ENCODE measurements at places on chromosomes 11 and 22.

GRCh38 chr11:78450866-78451265 lies 33.2 kb upstream of the GAB2 start:
- DNase-seq, result no peak

GRCh38 chr22:21589396-21589795 lies 21.9 kb downstream of the UBE2L3 start:
- no peak for DNase-seq

DNA sequence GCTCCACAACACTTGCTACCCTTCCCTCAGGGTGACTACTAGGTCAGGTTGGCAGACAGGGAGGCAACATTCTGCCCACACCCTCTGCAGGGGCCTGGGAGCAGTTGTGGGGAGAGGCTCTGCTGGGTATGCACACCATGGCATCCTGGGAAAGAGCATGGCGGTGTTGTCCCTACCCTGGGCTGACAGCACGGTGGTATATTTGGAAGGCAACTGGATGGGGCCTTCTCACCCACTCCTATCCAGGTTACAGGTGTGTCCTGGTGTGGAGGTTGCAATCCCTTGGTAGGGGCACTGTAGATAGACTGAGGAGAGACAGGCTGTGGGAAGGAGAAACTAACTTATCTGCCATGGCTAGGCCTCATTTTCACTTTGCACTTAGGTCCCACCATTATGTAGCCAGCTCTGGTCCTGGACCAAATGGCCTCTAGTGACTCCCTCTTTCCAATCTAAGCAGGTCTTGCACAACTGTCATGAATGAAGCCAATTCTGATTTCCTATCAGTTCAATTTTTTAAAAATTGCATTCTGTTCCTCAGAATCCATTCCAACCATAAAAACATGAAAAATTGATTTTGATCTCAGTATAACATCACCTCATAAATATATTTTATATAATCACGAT lies 54.0 kb upstream of the CD44 start:
- no peak for DNase-seq

DNA sequence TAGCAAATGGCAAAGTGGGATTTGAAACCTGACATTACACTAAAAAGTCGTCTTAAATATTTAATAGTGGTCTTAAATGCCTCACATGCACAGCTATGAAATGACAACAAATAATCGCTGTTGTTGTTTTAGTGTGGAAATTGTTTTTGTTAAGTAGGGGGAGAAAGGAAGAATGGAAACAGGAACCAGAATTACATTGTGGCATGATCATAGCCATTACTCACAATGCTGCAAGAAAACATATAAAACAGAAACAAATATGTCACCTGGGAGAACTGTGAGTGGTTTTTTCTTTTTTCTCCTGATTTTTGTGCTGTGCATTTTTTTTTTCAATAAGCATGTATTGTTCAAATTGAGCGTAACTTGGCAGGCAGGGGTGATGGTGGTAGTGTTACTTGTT lies 22.9 kb downstream of the FAM76B start:
- DNase-seq, result no peak

- DNase-seq, result no peak
These were observed 27.1 kb downstream of the KCNJ4 start for GRCh38 chr22:38427940-38428339.

GRCh38 chr22:46275455-46276122 lies 7.8 kb downstream of the TTC38 start:
- DNase-seq, result no peak

- no peak for DNase-seq
These were observed 9.2 kb upstream of the P2RY6 start for GRCh38 chr11:73262851-73263495.

DNA sequence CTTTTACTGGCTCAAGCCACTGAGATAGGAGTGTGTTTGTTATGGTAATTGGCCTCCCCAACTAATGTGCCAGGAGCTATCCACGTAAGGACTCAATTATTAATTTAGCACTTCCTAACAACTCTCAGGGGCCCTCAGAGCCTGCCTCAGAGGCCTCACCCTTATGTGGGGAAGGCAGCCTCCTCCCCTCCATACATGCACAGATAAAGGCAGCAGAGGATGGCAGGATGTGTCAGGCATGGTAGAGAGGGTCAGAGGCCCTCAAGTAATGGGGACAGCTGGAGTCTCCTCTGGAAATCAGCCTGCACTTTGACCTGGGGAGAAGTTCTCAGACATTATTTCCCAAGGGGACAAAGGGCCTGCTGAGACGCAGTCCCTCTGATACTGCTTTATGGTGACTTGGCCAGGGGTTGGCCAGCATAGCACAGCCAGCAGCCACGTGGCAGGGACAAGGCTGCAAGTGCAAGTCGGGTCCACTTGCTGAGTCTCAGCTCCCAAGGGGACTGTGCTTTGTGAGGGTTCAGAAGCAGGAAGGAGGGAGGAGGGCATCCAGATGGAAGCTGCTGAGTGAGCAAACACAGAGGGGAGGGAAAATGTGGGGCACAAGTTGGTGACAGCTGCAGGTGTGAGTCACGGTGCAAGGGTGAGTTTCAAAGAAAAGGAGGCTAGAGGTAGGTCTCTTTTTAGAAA lies 17.0 kb downstream of the MOGAT2 start:
- no peak for DNase-seq

DNA sequence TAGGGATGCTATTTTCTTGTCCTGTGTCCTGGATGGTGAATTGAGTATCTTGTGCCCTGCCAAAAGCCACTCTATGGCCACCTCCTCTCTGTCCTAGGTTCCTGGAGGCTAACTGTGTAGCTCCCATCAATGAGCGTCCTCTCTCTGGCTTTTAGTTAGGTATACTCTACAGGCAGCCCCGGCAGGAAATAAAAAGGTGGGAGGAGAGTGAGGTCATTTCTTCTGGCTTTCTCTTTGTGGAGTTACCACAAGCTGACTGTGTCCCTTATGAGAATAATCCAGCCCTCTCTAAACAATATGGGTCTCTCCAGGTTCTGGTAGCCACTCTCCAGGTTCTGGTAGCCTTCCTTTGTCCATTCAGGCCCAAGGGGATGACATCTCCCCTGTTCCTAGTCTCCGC lies 11.7 kb upstream of the ASPHD2 start:
- no peak for DNase-seq

GRCh38 chr22:21927174-21927823 lies 25.3 kb downstream of the PPM1F start:
- DNase-seq, result no peak

DNA sequence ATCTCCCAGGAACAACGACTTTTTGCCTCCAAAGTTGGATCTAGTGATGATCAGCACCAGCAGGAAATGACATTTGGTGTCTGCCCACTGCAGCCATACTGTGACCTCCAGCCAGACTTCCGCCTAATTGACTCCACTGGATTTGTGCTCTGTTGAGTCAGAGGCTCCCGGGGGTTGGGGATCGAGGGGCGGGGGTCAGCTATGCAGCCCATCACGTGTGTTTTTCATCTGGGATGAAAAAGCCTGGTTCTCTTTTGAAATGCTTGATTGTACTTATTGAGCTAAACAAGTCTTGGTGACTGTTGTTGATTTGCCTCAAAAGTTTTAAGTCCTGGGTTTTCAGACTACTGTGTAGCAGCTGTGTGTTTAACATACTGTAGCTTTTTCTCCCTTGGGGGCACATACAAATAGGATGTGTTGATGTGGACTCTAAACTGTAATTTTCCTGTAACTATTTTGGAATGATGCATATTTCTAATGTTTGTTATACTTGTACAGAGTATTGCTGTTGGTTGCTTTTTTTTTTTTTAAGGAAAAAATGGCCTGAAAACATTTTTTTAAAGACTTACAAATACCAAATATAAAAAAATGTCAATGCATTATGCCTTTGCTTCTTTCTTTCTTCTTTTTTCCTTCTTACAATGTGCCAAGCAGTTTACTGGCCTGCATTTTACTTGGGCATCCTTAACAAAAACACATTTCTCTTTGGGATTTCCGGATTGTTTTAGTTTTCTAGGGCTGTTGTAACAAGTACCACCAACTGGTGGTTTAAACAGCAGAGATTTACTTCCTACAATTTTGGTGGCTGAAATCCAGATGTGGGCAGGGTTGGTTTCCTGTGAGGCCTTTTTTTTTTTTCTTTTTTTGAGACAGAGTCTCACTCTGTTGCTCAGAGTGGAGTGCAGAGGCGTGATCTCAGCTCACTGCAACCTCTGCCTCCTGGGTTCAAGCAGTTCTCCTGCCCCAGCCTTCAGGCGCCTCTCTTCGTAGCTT lies 46.1 kb upstream of the OR4B1 start:
- no peak for DNase-seq

- no peak for DNase-seq
These were observed 11.4 kb upstream of the TBX1 start for GRCh38 chr22:19748991-19749664.

DNA sequence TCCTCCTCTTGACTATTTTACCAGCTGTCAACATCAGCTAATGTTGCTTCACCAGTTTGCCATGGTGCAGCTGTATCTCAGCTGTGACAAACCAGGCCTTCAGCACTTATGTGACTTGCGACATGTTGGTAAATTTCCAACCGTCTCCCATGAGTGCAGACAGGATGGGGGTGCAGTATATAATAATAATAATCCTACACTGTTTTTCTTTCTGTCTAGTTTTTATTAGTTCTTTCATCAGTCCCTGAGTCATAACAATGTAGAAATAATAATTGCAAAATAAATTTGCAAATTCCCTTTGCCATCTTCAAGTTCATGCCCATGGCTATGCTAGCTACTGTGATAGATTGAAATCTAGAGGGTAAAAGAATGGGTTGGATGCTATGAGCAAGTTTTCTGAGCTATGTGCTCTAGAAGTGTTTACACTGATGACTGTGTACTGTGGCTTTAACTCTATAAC lies 4.9 kb downstream of the MMP13 start:
- no peak for DNase-seq

- no peak for DNase-seq
These were observed 988 bp downstream of the BANF1 start for GRCh38 chr11:66003291-66003690.

DNA sequence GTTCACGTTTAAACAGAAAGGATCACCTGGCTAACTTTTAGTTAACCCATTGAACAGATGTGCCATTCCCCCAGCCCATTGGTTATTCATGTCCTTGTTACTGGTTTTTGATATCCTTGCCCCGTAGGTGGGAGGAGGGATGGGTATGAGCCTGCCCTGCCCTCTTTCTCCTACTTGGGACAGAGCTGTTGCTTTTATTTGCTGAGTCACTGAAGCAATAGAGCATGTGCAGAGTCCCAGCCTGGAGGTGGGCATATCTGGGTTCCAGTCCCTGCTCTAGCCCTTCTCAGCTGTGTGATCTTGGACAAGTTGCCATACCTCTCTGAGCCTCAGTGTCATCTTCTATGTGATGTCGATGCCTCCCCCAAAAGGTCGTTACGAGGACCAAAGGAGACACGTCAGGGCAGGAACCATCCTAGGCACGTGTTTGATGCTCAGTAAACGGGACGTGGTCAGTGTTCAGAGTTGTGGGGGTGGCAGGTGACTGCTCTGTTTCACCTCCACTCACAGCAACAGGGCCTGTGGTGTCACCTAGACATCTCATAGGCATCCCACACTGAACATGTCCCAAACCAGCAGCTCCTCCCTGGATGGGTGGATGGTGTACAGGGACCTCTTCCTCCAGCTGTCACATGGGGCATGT lies 61.0 kb downstream of the BMAL1 start:
- DNase-seq, result no peak

GRCh38 chr22:45742866-45743450 lies 71.3 kb downstream of the ATXN10 start:
- DNase-seq, result no peak

GRCh38 chr22:41969110-41969646 lies at the start of gene SEPTIN3:
SEPTIN3 (plus strand) TSS chr22:41969443; CDS start chr22:41971493, 2,050 bp downstream.
- no peak for DNase-seq

- DNase-seq, result no peak
These were observed 4.6 kb downstream of the APOL4 start for GRCh38 chr22:36197065-36197440.

GRCh38 chr11:83998921-83999320 lies 712.8 kb upstream of the CCDC90B start:
- no peak for DNase-seq

GRCh38 chr22:45598596-45599217 lies 72.9 kb upstream of the ATXN10 start:
- no peak for DNase-seq

GRCh38 chr22:41557401-41558240 lies 3.2 kb upstream of the CSDC2 start:
- DNase-seq, result no peak

GRCh38 chr11:31798554-31799434 lies 12.3 kb downstream of the PAX6 start:
- no peak for DNase-seq

DNA sequence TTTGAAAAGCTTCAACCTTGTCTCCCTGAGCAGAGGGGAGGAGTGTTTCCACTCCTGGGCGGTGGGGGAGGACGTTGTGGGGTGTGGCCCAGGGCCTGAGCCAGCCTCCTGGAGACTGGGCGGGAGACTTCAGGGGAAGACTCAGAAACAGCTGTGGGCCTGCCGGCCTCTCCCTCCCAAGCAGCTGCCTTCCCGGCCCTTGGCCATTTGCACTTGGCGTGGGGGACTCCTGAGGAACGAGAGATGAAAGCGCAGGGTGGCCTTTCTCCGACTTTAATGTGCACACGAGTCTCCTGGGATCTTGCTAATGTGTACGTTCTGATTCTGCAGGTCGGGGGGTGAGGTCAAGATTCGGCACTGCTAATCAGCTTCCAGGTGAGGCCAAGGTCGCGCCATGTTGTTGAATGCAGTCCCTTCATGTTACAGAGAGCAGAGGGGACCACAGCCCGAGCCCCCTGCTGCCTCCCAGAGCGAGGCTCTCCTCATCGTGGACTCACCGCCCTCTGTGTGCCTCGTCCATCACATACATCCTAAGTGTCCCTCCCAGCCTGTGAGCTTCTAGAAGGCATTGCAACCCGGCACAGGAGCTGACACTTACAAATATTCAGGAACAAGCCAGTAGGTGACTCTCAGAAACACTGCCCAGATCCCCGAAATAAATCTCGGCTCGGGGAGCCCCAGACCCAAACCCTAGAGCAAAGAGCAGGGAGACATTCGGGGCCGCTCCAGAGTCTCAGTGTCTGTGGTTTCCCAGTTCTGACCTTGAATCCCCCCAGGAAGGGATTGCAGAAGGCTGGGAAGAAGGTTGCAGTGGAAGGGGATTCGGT lies 7.7 kb downstream of the LIF start:
- no peak for DNase-seq

DNA sequence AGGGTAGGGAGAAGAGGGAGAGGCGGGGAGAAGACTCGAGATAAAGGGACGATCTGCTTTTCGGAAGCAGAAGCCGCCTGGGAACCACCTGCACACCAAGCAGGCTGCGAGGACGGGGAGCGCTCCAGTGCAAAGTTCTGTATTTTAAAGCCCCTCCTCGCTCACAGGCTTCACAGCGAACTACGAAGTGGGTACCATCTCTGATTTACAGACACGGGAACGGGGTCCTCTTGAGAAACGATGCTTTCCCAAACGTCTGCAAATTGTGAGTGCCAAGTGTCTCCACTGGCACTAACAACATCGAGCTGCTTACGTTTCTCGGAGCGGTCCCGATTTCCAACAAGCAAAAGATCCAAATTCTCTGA lies 700 bp upstream of the STX3 start:
- DNase-seq, result no peak

GRCh38 chr22:19666673-19667593 lies 47.4 kb upstream of the SEPTIN5 start:
- DNase-seq, result no peak

GRCh38 chr11:75233754-75234172 lies 6.8 kb upstream of the TPBGL start:
- DNase-seq, result no peak

All from T-helper 1 cell (primary cell).